Stimulated activated CD4-positive, alpha-beta T cell treated with anti-CD3 and anti-CD28 coated beads, TNF-alpha, amount 100 ng/mL, for 4 hours (primary cell): ENCODE measurements at places on chromosomes 1 and 21.

DNA sequence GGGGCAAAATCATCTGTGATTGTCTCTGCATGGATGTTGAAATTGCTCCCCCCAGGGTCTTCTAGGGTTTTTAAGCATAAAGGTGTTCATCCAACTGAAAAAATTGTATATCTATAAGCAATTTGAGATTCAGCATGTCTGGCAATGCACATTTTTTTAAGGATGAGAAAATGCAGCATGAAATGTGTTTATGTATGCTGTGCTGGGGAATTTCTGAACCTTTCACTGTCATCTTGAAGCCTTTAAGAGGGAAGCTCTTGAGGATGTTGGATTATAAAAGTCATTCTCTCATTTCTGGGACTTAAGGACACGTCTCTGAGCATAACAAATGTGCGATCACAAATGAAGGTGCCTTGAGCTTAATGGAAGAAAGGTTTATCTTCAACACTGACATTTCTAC lies 9.4 kb downstream of the OVAAL start:
- no peak for DNase-seq

DNA sequence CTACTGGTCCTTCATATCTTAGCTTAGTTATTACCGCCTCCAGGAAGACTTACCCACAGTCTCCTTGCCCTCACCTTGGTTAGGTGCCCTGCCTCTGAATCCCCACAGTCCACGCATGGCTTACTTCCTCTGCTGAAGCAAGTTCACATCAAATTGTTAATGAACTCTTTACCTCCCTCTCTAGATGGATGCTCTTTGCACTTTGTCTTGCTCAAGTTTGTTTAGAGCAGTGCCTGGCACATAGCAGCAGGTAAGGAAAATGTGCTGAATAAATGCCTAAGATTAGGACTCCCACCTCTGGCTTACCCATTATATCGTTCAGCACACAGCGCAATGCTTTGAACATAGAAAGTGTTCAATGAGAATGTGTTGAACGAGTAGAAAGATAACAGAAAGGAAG lies 90.5 kb downstream of the BEND5 start:
- no peak for DNase-seq

- no peak for DNase-seq
Observed at GRCh38 chr21:45877821-45878469, 103.6 kb upstream of the COL6A1 start.

DNA sequence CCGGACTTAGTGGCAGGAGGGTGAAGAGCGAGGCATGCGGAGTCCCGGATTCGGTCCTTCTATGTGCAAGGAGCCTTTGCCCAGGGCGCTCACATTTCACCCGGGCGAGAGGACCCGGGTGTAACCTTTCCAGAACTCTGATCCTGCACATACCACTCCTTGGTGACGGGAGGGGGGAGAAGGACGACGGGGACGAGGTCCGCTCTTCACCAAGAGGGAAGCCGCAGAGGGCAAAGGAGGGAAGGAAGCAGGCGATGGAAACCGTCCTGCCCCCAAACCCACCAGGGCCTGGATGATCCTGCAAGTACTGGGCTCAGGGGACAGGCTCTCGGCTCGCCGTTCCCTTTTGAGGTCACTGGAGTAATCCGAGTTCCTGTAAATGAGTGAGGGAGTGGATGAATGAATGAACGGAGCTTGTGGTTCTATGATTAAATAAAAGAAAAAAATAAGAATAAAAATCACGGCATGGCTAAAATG lies 993 bp downstream of the SYPL2 start:
- no peak for DNase-seq

GRCh38 chr1:26607186-26607585 lies 77.6 kb downstream of the RPS6KA1 start:
- DNase-seq = no peak

DNA sequence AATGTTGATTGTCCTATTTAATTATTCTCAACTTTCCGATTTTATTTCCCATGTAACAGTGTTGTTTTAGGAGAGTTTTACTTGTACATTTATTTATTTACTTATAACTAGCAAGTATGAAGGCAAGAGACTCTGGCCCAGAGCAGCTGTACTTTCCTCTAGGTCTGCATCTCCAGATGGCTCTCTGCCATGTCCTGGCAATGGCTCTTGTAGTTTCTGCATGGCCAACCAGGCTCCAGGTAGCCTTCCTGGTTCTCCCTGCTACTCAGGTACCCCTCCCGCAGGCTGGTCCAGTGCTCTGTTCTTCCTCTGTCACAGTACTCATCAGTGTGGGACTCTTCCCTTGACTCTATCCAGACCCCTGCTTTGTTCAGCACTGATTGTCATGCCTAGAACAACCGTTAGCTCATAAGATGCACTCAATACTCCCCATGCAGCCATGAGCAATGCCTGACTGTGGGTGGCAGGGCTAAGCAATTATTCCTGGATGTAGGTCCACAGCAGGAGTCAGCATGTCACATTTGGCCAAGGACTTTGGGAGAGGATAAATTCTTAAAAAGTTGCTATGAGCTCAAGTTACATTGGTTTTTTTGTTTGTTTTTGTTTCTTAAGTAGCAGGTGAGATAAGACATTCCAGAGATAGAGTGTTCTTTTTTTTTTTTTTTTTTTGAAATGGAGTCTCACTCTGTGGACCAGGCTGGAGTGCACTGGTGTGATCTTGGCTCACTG lies 10.9 kb upstream of the IL20 start:
- no peak for DNase-seq

GRCh38 chr1:107358619-107359327 lies 217.9 kb downstream of the NTNG1 start:
- DNase-seq = no peak

DNA sequence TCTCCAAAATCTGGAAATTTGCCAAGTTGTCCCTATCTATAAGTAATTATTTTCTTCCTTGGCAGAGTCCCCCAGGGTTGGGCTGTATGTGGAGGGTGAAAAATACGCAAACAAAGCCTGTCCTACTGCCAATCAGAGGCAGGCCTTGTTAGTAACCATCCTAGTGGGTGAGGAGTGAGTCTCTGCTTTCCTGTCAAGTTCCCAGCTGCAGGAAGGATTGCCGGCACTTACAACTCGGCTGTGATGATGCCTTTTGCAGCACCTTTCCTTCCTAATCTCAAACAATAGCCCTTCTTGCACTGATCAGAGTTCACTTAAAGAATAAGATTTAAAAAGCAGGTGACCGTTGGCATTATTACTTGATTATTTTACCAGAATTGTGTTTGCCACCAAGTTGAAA lies 31.3 kb upstream of the FGGY start:
- DNase-seq = no peak

- no peak for DNase-seq
Observed at GRCh38 chr1:156805766-156806511, 10.7 kb downstream of the SH2D2A start.

DNA sequence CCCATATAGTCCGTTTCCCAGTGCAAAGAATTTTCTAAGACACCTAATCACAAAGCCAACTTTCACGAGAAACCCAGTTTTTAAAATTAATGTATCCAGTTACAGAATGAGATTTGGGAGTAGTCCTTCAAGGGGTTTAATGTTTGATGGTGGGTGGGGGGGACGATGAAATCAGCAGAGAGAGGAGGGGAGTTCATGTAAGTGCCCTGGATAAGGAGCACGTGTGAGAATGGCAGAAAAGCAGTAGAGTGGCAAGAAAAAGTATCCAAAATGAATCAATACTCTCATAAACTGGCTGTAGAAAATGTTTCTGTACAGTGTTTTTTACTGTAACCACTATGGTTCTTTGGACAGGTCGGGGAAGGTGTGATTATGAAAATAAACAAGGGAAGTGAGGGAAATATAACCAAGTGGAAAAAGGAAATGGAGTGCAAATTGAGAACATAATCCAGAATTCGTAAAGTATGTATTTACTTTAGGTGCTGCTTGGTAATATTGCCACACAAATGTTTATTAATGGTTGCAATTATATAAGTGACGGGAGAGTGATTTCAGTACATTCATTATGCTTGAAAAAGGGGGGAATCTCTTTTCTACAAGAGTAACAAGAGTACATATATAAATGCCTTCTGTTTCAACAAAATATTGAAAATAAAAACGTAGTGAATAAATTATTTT lies 118.7 kb upstream of the RRP15 start:
- DNase-seq = no peak

- DNase-seq = no peak
Observed at GRCh38 chr21:36478941-36479340, 981 bp downstream of the CLDN14 start.

- no peak for DNase-seq
Observed at GRCh38 chr1:55034476-55035133, 4.7 kb upstream of the PCSK9 start.

GRCh38 chr1:34129630-34130029 lies 35.4 kb downstream of the CSMD2 start:
- no peak for DNase-seq

- no peak for DNase-seq
Observed at GRCh38 chr1:53733975-53734649, 4.9 kb downstream of the GLIS1 start.

GRCh38 chr1:205451202-205451601 lies 4.6 kb downstream of the BLACAT1 start:
- no peak for DNase-seq

DNA sequence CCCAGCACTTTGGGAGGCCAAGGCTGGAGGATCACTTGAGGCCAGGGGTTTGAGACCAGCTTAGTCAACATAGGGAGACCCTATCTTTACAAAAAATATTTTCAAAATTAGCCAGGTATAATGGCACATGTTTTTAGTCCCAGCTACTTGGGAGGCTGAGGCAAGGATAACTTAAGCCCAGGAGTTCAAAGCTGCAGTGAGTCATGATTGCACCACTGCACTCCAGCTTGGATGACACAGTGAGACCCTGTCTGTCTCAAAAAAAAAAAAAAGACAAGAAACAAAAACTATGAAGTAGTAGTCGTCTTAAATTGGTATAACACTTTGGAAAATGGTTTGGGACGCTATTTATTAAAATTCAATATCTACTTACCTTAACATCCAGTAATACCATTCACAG lies 7.7 kb downstream of the AIM2 start:
- DNase-seq = no peak

DNA sequence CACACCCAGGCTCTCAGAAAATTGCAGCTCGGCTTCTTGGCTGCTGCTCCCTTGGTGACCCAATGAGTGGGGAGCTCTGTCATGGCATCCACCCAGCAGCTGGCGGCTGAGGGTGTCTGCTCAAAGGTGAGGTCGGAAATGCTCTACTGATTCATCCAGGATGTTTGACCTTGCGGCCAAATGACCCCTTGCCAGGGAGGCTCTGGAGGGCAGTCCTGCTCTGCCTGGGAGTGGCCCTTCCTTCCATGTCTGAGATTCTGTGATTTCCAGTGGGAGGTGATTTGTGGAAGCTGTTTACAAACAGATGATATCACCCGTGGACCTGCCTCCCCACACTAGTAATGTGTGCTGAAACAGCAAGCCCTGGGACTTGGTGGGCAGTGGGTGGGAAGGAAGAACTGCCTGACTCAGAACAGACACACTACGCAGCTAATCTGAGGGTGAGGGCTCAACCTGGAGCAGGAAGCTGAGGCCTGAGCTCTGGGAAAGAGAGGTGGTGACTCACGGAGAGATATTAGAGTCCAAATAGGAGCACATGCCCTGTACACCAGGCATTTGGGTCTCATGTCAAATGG lies 3.0 kb downstream of the CRCT1 start:
- DNase-seq = no peak

DNA sequence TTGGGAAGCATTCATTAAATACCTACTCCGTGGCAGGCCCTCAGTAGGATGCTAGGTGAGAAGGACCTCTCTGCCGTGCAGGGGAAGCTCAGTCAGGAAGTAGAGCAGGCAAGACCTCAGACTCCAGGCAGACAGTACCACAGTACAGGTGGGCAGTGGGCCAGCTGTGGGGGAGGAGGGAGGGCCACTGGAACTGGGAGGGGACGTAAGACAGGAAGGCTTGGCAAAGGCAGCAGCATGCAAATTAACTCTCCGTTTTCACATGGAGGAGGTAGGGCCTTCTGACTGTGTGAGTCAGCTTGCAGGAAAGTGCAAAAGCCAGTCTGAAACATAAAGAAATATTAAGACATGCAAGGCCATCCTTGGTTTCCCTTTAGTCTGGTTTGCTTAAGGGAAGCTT lies 157.7 kb downstream of the TRIM33 start:
- no peak for DNase-seq

DNA sequence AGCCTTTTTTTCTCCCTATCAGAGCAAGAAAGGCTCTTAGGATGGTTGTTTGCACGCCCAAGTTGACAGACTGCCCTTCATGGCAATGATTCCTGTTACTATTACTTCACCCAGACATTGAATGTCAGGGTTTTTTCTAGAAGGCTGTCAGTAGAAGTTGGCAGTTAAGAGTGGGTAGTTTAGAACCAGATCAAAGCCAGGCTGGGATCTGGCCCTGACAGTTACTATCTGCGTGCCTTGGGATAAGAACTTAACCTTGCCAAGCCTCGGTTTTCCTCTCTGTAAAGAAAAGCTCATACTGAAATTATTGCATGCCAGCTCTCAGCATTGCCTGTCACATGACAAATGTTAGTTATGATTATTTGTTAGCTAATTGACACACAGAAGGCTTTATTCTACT lies 58.7 kb upstream of the PPP2R5A start:
- DNase-seq = no peak

DNA sequence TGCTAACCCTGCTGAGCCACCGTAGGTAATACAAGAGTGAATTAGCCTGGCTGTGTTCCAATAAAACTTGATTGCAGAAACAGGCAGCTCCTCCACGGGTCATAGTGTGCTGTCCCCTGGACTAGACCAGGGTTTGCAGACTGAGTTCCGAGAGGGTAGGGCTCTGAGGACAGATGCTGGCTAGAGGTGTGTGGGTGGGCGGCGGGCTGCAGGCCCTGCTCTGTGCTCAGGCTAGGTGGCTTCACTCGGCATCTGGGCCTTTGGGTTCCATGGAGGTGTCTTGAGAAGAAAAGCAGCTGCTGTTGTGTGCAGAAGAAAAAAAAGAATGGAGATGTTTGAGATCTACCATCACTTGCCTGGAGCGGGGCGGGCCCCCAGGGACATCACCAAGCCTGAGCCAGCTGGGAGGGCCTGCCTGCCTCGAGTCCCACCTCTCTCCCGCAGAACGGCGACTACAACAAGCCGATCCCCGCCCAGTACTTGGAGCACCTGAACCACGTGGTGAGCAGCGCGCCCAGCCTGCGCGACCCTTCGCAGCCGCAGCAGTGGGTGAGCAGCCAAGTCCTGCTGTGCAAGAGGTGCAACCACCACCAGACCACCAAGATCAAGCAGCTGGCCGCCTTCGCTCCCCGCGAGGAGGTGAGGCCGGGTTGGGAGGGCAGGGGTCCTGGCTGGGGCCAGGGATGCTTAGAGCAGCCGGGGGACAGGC lies 7.9 kb downstream of the TMEM201 start:
- DNase-seq = no peak

DNA sequence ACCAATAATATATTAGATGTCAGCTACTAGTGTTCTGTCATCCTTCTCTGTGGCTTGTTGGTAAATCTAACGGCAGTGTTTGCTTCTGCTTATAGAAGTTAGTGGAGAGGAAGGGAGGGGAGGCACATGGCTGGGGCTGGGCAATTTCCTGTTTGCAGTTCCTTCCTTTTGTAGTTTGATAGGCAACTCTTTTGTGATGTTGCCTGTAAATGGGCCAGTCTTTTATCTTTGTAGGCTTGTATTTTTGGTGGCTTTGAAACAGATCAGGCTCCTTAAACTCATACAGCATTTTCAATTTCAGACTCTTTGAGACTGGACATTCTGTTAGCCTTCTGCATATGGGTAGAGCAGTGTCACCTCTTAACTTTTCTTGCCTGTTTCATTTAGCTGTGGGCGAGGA lies 48.1 kb downstream of the CDC14A start:
- no peak for DNase-seq
